Hematopoietic multipotent progenitor cell treated with erythropoietin and hydrocortisone succinate and interleukin-3 and kit ligand, for 4 days (in vitro differentiated cells): ENCODE measurements at places on chromosomes 16 and 17.

DNA sequence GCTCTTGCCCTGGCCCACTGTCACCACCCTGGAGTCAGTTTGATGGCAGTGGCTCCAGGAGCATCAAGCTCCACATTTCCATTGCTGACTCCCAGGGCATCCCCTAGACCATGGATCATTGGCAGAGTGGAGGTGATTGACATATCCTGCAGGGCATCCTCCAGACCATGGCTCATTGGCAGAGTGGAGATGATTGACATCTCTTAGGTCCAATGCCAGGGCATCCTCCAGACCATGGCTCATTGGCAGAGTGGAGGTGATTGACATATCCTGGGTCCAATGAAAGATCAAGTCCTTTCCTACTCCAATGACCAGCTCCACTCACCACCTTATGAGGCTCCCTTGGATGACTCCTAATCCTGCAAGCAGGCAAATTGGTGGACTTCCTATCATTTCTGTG lies 174.3 kb upstream of the NLRP1 start:
- peak; percentile 11 for DNase-seq

DNA sequence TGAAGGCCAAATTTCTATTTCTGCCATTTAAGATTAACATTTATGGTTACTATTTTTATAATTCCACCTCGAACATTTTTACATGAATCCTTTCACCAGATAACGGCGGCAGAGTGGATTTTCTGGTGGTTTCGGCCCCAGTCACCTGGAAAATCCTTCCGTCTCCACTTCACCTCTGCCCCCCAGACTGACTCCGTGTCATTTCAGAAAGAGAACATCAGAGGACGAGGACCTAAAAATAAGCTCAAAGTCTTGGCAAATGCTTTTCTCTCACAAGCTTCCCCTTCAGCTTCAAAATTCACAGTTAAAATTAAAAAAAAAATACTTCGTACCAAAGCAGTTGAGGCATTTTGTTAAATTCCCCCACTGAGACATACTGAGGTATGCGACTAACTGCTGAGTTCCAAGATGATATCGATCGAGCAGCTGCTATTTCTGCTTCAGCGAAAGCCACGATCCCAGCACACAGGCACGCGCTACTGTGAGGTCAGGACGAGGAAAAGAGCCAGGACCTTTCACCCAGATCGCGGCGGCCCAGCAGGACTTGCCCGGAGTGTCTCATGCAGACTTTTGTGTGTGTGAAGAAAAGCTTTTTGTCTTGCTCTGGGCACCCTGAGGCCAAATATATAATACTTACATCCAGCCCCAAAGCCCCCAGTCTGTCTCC lies 36.8 kb downstream of the ASPA start:
- DNase-seq, result no peak

GRCh38 chr16:90012991-90013745 lies 6.1 kb downstream of the DBNDD1 start:
- DNase-seq, result no peak

GRCh38 chr17:40350689-40351358 lies 13.7 kb downstream of the GJD3 start:
- DNase-seq, result no peak

DNA sequence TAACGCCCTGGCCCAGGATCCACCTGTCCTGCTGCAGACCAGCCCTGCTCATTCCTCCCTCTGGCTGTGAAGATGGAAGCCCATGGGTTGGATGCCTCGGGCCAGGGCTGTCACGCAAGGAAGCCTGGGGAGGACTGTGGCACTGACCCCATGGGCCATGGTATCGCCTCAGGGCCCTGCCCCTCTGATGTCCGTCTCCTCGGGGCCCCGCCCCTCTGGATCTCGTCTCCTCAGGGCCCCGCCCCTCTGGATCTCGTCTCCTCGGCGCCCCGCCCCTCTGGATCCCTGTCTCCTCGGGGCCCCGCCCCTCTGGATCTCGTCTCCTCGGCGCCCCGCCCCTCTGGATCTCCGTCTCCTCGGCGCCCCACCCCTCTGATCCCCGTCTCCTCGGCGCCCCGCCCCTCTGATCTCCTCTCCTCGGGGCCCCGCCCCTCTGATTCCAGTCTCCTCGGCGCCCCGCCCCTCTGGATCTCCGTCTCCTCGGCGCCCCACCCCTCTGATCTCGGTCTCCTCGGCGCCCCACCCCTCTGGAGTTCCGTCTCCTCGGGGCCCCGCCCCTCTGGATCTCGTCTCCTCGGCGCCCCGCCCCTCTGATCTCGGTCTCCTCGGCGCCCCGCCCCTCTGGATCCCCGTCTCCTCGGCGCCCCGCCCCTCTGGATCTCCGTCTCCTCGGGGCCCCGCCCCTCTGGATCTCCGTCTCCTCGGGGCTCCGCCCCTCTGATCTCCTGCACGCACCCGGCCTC lies 24.0 kb downstream of the METRNL start:
- DNase-seq, result no peak

DNA sequence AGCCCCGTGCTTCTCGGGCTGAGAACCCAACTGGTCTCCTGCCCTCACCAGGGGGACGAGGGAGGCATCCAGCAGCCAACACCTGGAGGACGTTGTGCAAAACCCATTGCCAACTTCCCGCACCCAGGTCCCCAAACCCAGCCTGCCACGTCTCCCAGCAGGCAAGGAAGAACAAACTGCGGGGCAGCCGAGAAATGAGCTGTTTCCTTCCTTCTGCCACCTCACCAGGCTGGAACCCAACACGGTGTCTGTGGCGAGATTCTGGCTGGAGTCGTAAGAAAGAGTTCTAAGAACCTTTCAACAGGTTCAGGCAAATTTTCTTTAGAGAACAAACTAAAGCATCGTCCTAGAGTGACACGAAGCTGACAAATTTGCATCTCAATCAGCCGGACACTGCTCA lies 3.6 kb downstream of the SLC43A2 start:
- DNase-seq, result no peak

- DNase-seq, result no peak
These were observed 139.5 kb upstream of the PMFBP1 start for GRCh38 chr16:72311426-72311825.

- DNase-seq, result no peak
These were observed 9.2 kb downstream of the CCL17 start for GRCh38 chr16:57413733-57414132.

GRCh38 chr17:37094391-37094790 lies 145.6 kb downstream of the AATF start:
- DNase-seq, result peak; percentile 21

DNA sequence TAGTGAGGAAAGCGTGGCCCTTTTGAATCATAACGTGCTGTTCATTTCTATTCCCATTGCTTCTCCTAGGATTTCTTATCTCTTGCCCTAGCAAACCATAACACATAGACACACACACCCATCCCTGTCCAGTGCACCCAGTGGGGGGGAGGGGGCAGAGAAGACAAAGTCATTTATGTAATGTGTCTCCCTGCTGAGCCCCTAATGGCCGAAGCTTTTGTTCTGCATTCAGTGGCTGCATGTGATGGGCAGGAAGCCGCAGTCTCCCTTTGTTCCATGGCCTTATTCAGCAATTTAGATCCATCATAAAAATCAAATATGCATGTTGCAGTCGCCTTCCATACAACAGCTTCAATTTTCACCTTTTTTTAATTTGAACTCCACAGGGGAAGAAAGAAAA lies 325.4 kb downstream of the ZFHX3 start:
- DNase-seq, result no peak

DNA sequence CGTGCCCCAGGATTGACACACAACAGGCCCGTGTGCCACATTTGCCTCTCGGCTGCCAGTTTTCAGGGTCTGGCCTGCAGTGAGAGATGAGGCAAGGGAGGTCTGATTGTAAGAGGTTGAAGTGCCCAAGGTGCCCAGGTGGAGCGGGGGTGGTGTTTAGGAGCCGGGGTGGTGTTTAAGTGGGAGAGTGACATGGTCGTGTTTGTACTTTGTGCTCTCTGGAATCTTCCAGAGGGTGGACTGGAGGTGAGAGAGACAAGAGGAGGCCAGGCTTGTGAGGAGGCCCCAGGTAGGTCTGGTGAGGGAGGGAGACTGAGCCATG lies 10.5 kb downstream of the SLC5A10 start:
- DNase-seq, result no peak

DNA sequence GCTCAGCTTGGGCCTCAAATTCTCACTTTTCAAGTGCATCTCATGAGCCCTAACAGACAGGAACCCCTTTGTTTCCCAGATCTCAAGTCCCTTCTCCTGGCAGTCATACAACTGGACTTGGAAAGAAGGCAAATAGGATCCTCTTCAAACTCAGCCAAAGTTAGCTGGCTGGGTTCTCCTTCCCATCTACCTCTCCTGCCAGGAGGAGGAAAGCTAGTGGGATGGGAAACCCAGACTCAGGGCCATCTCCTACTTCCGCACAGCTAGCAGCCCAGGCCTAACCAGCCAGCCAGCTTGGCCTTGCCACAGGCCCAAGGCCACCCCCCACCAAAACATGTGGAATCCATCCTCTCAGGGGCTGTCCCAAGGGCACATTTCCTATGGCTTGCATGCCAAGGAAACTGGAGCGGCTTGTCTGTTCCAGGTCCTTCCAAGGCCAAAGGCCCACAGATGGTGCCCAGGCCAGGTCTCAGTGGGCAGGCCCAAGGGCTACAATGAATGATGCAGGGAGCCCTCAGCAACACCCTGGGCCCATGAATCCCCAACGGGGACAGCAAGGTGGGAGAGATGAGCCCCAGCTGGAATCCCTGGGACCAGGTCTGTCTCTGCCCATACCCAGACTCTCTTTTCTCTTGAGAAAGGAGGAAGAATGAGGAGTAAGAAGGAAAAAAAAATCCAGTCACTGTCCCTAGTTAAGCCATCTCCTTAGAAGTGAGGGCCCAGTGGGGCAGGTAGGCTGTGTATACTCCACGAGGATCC lies 1.7 kb downstream of the SMARCD2 start:
- DNase-seq, result no peak

GRCh38 chr16:57123216-57123973 lies 31.0 kb downstream of the CPNE2 start:
- no peak for DNase-seq

DNA sequence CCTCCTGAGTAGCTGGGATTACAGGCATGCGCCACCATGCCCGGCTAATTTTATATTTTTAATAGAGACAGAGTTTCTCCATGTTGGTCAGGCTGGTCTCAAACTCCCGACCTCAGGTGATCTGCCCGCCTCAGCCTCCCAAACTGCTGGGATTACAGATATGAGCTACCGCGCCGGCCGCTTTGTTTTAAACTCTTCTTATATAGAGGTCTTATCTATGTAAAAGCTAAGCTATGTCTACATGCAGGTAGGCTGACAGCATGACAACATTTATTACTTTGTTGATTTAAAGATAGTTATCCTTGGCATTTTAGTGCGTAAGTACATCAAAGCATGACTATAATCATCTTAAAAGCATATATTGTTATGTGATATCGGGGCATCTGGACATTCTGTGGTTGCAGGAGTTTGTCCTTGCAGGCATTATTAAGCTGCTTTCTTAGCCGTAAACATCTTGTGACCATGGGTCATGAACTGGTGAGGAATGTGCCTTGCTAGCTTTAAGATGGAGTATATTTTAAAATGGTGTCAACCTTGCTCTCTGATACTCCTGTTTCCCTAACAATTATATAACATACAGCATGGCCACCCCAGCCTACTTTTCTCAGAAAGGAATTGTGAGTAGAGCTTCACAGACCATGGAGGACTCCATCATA lies 45.8 kb upstream of the TAOK1 start:
- no peak for DNase-seq
